ENCODE measurements at places on chromosomes 12 and 14. TPM values are rescaled to one million over a fixed set of nuclear protein-coding genes. Genes with fewer than 3 reads are reported as not detected.

DNA sequence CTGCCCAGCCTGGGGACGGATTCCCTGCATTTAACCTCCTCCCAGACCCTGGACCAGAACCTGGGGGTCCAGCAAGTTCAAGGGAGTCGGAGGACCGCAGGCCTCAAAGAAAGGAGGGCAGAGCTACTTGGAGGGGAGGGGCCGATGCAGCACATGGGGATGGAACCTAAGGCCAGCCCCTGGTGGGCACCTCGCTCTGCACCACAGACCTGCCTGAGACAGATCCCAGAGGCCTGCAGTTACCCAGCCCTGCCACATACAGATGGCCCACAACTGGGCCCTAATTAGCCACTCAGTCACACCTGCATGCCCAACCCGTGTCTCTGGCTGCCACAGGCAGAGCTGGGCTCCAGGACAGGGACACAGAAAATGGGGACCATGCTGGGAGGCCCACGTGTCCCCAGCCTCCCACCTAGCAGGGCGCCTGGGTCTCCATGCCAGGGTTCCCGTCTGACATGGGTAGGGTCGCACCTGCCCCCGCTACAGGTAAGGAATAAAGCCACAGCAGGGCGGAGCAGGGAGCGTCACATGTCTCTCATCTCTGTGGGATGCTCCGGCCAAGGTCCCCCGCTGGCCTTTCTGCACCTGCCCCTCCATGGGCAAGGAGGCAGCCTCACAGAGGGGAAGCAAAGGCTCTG, 16.7 kb downstream of the AKT1 start:
- no peak for DNase-seq

GRCh38 chr14:29857551-29857950, 70.1 kb downstream of the PRKD1 start:
- DNase-seq, result no peak

Gene HOXC11
- total RNA-seq, result 0.42 TPM

- DNase-seq, result no peak
These were observed 678 bp downstream of the TRMT61A start for GRCh38 chr14:103529383-103530365.

Gene AKAP6
- total RNA-seq, result 0.92 TPM

GRCh38 chr12:81570234-81570633, 188.9 kb downstream of the PPFIA2 start:
- no peak for DNase-seq

DNA sequence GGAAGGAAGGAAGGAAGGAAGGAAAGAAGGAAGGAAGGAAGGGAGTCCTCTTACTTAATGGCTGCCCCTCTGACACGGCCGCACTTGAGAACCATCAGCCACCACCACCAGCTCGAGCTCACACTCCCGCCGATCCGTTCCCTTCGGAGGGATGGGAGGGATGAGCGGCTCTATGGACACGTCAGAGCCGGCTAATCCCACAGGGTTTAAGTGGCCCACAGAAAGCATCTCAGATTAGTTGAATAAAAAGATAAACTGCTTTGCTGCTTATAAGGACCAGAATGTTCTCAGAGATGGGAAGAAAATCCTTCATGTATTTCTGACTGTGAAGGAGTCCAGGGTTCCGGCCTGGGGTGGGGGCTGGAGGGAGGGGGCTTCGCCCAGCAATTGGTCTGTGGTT, 31.1 kb downstream of the PRIMA1 start:
- DNase-seq, result no peak

- DNase-seq, result no peak
These were observed 16.2 kb downstream of the TWF1 start for GRCh38 chr12:43789941-43790340.

GRCh38 chr14:32426586-32427388, 97.7 kb downstream of the AKAP6 start:
- no peak for DNase-seq

GRCh38 chr14:61460718-61461611, 139.6 kb downstream of the PRKCH start:
- no peak for DNase-seq

DNA sequence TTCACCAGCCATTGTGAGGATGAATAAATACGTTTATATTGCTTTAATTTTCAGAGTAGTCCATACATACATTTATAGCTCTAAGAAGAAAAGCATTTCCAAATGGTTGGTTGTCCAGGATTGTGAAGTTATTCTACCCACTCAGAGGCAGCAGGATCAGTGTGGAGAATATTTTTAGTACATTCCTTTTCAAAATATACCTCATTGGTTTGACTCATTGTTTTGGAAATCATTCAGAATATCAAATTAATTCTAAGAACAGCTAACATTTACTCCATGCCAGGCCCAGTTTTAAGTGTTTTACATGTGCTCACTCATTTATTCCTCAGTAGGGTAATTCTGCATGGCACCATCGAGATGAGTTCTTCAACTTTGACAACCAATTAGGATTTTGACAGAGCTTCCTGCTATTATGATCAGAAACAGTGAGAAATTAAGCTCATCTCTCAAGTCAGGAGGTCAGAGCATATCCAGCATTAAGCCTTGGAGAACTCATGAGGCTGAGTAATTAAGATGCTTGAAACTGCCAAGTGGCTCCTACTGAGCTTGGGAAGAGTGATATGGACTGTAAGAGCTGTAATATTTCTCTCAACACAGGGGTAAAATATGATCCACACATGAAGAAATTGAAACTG, 153.3 kb upstream of the CLEC14A start:
- no peak for DNase-seq

GRCh38 chr12:11238275-11238674, 31.2 kb downstream of the PRB3 start:
- no peak for DNase-seq

Gene SPX
- total RNA-seq, result 310 TPM

DNA sequence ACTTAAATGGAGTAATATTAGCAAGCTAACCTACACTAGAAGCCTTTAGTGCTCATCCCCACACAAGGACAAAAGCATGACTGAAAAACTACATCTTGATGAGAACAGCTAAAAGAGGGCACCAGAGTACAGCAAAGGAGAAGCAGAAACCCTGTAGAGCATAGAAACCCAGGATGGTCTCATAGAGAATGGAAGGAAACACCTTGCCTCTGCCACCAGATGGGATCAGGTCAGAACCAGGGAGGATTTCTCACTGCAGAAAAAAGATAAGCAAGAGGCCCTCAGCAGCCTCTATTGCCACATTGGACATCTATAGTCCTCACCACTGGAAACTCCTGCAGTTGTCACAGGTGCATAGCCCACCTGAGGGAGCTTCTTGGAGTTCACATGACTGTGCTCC, 13.6 kb upstream of the ZNF705A start:
- no peak for DNase-seq
